Right forelimb (tissue), 1 donor: ENCODE measurements at places on chromosomes 6 and 20.

DNA sequence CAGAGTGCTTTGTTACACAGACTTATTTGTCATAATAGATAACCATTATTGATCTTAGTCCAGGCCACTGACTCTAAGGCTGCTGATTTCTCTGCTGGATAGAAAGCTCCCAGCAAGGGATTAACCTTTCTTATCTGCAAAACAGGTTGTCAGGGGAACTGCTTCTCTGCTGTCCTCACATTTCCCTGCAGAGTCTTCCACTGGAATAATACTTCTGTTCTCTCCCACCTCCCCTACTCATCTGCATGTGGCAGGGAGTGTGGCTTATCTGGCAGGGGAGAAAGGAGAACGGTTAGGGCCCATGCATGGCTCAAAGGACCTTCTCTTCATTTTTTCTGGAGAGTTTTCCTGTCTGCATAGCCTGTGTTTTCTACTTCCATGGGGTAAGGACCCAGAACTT is 86.2 kb downstream of the LAMP5 start:
- no peak for DNase-seq

DNA sequence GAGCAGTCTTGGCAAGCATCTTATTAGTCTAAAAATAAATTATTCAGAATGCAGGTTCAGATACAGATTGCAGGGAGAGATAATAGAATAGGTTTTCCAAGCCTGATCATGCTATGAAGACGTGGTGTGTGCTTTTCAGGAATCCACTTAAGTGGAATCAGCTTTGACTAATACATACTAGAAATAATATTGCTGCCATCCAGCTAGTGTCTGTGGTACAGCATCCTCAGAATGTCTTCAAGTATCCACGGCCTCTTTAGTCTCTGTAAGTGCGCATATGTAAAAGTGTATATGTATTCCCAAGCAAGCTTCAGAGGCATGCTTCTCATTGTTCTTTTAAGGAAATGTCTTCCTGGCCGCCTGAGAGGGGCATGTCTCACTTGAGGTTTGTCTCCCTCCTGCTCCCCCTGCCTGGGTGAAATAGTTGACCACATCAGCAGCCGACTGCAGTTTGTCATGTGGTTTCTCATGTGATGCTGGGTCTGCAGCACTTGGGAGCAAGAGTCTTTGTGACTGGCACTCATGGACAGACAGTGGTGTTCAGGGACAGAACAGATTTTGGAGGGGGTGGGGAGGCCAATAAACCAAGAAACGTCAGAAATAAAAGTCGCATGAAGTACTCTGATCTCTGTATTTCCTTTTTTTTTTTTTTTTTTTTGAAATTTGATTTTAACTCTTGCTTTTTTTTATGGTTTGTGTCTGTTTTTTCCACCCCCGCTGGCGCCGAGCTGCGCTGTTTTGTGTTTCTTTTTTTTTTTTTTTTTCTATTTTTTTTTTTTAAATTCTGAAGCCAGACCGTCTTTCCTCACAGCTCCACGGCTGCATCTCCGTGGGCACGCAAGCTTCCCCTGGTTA is 150.8 kb downstream of the PRL start:
- DNase-seq: peak; percentile 70

DNA sequence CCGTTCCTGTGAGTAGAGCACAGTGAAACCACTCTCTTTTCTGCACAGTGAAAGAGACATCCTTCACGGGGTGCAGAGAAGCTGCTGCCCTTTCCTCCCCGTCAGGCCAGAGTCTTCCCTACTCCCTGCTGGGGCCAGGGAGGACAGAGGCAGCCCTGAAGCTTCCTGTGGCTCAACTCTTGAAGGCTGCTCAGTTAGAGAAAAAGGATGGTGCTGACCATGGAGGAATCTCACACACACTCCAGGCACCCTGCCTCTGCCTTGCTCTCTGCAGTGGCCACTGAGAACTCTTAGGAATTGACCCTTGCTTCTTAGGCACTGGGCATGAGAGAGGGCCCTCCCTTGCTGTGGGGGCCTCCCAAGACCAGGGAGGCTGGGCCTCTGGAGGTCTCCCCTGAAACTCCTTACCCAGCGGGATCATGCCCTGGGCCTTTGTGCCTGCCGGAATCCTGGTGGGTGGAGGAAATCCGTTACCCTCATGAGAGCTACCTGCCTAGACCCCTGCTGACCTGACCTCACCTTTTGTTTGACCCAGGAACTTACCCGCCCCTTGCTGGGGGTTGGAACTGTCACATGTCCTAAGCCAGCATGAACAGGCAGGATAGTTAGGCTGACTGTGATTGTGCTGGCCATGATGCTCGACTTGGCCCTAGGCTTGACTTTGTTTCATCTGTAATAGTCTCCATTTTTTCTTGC is 65.0 kb upstream of the CD93 start:
- DNase-seq: peak; percentile 35

- no peak for DNase-seq
Measured at GRCh38 chr20:50029697-50030461, 47.1 kb downstream of the SNAI1 start.

DNA sequence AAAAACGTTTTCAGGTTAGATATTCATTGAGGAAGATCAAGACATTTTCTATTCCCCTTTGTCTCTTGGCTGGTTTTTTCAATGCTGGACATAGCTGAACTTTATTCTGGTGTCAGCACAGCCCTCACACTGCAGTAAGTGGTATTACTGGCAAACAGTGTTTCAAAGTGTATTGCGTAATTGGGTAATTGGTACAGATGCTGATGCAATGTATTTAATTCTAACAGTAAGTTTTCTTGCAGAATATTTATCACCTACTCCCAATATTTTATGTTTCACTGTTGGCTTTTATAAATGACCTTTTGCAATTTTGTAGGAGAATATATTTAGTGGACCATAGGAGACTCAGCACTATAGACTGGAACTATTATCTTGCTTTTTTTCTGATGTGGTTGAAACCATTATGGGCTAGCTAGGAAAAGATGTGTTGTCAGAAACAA is 287.6 kb upstream of the SOX4 start:
- no peak for DNase-seq

DNA sequence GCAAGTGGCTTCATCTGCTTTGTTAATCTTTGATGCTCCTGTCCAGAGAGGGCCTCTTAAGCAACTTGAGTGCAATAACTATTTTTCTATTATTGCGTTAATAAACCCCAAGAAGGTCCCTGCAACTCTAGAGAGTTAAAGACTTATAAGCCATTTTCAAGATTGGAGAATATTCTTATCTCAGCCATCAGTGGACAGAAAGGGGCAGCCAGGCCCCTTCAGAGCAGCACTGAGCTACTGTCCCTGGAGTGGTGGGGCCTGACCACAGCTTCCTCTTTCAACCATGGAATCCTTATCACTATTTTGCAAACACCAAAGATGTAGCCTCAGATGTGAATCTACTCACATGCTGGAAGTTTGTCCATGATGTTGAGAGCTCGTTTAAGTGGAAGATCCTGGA is 2.8 kb upstream of the MAS1L start:
- DNase-seq: no peak

GRCh38 chr6:25301362-25301761 is 22.2 kb downstream of the CARMIL1 start:
- DNase-seq: no peak

DNA sequence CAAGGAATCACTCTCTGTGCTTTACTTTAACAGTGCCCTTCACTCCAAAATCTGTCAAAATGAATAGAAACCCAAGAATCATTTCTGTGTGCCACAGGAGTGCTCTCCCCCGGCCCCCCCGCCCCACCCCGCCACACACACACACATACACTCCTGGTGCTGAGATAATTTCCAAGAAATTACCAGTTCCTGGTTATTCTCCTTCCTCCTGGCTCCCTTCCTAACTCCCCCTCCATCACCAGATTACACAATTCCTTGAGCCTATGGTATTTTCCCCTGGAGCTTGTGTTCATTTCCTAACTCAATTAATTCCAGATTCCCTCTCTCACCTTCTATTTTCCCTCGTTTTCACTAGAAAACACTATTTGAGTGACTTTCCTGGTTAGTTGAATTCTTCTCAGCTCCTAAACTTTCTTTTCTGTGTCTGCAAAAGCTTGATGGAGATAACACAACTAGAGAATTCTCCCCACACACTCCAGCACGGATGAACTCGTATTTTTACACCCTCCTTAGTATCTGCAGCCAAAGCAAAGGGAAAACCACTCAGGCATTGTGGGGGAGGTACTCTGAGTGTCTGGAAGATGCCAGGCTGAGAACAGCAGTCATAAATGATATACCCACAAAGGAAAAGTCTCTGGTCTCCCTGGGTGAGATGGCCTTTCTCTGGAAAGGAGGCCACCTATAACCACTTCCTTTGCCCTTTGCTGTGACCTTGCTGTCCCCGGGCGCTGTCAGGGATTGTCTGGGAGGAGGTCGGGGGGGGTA is 1.9 kb upstream of the SLC24A3 start:
- DNase-seq: no peak

DNA sequence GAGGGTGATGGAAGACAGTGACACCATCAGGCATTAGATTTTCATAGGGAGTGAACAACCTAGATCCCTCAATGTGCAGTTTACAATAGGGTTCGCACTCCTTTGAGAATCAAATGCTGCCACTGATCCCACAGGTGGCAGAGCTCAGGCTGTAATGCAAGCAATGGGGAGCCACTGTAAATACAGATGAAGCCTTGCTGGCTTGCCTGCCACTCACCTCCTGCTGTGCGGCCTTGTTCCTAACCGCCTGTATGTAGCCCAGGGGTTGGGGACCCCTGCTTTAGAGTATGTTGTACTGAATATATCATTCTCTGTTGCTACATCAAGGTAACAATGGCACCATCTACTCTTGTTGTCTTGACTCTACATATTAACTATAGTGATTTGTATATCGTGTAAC is 37.1 kb downstream of the TPD52L1 start:
- no peak for DNase-seq

GRCh38 chr6:159038914-159039884 is 5.6 kb downstream of the TAGAP start:
- DNase-seq: no peak

- DNase-seq: no peak
Measured at GRCh38 chr6:81767163-81767891, 14.8 kb upstream of the TENT5A start.

DNA sequence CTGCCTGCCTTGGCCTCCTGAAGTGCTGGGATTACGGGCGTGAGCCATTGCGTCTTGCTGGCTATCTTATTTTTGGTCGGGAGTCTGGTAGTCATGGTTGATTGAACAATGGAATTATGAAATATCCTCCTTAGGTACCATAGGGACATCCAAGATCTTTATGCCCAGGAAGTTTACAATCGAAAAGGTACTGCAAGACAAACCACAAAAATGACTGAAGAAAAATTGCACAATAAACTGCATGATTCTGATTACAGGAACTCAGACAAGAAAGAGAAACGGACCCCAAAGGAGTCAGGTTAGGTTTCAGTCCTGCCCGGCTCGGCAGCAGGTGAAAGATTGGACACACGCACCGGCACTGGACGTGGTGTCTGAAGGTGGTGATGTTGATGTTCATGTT is 5.3 kb downstream of the SLC26A8 start:
- DNase-seq: no peak

GRCh38 chr6:134819863-134820800 is 129.8 kb downstream of the ALDH8A1 start:
- DNase-seq: no peak

DNA sequence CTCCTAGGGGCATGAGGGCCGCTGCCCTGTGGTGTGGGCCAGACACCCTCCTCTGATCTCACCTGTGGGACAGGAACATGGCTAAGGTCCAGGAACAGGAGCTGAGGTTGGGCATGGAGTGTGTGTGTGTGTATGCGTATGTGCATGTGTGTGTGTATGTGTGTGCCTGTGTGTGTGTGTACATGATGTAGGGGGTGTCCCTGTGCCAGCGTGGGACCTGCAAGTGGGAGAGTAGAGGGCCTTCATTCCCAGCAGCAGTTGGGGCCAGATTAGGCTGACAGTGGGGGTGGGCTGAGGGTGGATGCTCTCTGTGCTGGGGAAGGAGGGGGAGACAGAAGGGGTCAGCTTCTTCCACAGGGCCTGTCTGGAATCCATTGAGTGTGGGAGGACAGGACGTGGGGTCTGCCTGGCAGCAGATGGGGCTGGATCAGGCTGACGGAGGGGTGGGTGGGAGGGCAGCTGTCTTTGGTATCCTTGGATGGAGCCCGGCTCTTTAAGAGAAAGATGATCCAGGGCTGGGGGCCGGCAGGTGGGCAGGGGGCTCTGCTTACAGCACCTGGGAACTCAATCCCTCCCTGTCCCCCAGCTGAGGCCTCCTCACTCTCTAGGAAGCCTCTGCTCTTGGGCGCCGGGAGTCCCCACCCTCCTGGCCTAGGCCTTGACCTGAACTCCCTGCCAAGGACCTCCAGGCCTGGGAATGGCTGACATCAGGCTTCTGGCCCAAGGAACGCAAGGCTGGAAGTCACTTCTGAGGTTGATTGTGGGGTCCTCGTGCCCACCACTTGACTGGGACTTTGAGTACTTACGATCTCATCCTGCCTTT is 44.0 kb downstream of the SPDEF start:
- peak; percentile 30 for DNase-seq

GRCh38 chr6:7134999-7135745 is 27.4 kb downstream of the RREB1 start:
- no peak for DNase-seq

DNA sequence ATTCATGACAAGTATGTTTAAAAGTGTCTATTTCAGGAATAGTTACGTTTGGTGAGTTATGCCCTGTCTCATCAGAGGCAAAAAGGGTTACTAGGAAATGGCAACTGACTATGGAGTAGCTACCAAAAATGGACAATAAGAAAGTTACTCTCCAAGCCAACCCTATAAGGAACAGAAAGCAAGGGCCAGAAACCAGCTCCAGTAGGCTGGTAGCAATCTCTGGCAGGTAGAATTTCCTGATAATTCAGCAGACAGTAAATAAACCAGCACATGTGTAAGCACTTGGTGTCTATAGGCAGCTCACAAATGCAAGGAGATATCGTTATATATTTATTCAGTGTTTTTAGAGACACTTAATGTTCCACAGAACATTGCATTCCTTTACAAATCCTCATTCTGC is 20.3 kb downstream of the SOX4 start:
- no peak for DNase-seq

DNA sequence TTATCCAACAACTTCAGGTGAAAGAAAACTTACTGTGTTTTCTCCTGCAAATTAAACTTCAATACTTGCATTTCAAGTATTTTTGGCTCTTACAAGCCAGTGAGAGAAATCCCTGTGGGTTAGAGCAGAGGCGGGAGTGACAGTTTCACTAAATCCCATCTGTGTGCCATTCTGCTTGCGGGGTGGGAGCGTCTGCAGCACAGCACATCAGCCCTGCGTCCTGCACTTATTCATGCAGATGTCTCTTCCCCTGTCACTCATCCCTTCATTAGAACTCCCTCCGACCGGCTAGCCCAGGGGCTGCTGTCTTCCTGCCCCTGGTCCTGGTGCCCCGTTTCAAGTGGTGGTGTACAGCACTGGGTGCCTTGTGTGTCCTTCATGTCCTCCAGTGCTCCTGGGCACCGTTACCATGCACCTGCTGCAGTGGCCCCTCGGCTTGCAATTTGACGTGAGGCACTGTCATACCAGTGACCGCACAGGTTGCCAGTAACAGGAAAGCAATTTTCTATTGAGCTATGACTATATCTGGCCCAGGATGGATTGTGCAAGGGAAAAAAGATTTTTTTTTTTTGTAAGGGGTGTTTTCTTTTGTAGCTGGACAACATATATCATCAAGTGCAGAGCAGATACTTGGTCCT is 59.4 kb downstream of the INSM1 start:
- no peak for DNase-seq
